ENCODE measurements at places on chromosomes 16 and 17. TPM values are rescaled to one million over a fixed set of nuclear protein-coding genes. Genes with fewer than 3 reads are reported as not detected.

GRCh38 chr16:73228649-73229048 lies 180.7 kb upstream of the ZFHX3 start:
- DNase-seq: no peak

GRCh38 chr17:78184868-78185267 lies 2.0 kb downstream of the TK1 start:
- no peak for DNase-seq

KATNIP gene
- total RNA-seq: 6.5 TPM

CDH16 gene
- 0.56 TPM for total RNA-seq
